IMR-90 (cell line): ENCODE measurements at places on chromosomes 5 and 9.

DNA sequence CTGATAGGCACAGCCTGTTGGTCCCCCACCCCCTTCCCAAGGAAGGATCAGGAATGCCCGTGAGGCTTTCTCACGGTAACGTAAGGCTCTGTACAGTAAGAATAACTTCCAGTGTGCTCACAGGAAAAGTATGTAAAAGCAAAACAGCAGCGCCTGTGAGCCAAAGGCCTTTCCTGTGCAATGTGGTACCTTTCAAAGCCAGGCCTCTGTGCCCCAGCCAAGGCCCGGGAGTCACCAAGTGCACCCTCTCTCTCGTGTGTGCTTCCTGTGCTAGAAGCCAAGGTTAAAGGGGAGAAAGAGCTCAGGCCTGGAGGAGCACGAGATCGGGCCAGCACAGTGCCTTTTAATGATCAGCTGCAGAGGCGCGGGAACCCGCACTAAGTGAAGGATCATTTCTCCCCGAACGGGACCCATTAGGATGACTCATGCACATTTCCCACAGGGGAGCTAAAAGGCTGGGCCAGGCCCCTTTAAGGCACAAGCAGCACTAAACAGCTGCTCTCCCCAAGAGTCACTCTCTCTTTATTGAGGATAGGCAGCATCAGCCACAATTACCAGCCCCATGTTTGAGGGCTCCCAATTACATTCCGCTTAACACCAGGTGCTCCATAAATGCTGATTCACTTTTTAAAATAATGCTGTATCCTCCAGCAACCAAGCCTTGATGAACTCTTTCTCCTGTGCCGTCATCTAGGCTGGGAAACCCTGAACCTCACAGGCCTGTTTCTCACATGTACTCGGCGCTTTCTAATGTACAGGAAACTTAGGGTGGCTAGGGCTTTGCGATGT, 42.8 kb downstream of the SHB start:
- peak; percentile 98 for DNase-seq

GRCh38 chr5:80757290-80757689, 102.5 kb upstream of the DHFR start:
- DNase-seq, result no peak

- DNase-seq, result peak; percentile 10
Observed at GRCh38 chr9:100206899-100207298, 107.9 kb downstream of the INVS start.

- DNase-seq, result no peak
Observed at GRCh38 chr5:146338774-146339714, at the start of gene POU4F3. Gene POU4F3 (plus strand): TSS chr5:146338839. CDS start chr5:146339113, 274 bp downstream.

DNA sequence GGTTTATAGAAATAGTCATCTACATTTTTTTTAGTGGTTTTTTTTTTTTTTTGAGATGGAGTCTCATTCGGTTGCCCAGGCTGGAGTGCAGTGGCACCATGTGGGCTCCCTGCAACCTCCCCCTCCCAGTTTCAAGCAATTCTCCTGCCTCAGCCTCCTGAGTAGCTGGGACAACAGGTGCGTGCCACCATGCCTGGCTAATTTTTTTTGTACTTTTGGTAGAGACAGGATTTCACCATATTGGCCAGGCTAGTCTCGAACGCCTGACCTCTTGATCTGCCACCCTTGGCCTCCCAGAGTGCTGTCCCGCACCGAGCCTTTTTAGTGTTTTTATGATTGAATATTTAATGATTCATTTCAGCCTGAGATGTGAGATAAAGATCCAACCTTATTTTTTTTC, 27.3 kb downstream of the ANKRD33B start:
- DNase-seq, result no peak

- no peak for DNase-seq
Observed at GRCh38 chr9:38638881-38639576, 18.6 kb upstream of the ANKRD18A start.

GRCh38 chr5:668283-668995, 24.7 kb downstream of the TPPP start:
- DNase-seq, result no peak

- peak; percentile 55 for DNase-seq
Observed at GRCh38 chr5:115895821-115896220, 54.1 kb downstream of the AP3S1 start.

GRCh38 chr9:7944572-7944971, 145.0 kb upstream of the DMAC1 start:
- no peak for DNase-seq

DNA sequence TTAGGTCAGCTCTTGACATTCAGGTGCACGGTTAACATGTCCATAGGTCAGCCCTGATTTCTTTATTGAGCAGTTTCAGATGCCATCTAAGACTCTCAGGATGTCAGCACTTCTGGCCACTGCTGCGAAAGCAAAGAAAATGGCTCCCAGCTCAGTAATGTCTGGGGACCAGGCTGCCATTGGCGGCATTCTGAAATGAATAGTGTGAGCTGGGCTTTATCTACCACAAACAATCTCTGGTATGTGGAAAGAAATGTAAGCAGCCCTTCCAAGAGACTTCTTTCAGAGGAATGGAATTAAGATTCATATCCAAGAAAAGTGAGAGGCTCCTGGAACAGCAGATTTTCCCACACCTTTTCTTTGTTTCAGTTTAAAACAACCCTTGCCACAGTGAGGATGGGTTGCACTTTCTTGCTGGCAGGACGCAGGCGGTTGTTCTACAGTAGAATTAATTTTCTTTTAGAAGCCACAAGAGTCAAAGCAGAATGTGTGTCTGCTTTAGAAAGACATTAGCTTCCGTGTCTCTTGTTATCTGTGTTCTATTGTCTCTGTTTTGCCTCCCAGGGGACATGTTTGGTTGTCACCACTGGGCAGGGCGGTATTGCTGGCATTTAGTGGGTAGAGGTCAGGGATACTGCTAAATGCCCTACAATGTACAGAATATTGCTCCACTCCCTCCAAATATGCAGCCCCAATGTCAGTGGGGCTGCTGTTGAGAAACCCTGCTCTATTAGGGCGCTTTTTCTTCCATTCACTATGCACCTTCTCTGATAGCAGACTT, 149.9 kb upstream of the ANKH start:
- peak; percentile 80 for DNase-seq

- no peak for DNase-seq
Observed at GRCh38 chr9:99173570-99174504, 47.9 kb downstream of the ALG2 start.

- no peak for DNase-seq
Observed at GRCh38 chr9:15069106-15069505, 158.9 kb upstream of the FREM1 start.

DNA sequence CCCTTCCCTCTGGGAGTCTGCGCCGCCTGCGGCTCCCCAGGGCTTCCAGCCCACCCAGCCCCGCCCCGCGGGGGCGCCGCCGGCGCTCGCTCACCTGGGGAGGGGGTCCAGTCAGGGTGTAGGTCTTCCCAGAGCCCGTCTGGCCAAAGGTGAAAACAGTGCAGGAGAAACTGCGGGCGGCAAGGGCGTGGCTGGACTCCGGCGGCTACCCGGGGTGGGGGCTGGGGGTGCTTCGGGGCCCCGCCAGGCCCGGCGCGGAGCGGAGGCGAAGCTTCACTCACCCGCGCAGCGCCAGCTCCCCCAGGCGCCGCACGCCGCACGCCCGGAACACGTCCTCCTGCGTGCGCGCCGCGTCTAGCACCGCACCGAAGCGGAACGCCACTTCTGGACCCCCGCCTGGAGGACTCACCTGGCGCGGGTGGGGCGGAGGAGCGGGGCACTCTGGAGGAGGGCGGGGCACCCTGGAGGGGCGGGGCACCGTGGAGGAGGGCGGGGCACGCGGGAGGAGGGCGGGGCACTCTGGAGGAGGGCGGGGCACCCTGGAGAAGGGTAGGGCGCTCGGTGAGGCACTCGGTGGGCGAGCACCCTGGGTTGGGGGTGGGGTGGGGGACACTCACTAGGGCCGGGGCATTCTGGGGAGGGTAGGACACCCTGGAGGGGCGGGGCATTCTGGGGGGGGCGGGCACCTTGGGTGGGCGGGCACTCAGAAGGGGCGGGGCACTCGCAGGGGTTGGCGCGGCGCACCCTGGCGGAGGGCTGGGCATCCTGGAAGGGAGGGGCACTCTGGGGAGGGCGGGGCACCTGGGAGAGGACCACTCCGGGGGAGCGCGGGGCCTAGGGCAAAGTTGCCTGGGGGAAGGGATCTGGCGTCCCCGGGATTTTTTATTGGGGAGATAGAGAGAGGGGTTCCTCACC, 814 bp downstream of the KIF12 start:
- DNase-seq, result no peak

DNA sequence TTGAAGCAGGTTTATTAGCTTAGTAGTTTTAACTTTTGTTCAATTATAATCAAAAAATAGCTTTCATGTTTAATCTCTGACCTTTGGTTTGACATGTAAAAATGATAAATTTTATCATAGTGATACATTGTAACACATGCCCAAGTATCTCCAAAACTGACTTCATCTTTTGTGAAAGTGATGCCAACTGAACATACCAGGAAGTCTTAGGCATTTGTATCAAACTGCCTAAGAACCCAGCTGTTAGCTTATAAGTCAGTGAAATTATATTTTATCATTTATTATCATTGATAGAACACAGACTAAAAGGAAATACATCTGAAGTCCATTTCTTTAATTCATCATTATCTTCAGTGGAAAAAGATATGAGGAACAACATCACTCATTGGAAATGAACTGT, 39.1 kb downstream of the NIPBL start:
- DNase-seq, result peak; percentile 35

GRCh38 chr9:127856729-127857116, 2.3 kb upstream of the ENG start:
- DNase-seq, result no peak

GRCh38 chr9:29826421-29826820, 2253.1 kb upstream of the C9orf72 start:
- DNase-seq, result no peak

DNA sequence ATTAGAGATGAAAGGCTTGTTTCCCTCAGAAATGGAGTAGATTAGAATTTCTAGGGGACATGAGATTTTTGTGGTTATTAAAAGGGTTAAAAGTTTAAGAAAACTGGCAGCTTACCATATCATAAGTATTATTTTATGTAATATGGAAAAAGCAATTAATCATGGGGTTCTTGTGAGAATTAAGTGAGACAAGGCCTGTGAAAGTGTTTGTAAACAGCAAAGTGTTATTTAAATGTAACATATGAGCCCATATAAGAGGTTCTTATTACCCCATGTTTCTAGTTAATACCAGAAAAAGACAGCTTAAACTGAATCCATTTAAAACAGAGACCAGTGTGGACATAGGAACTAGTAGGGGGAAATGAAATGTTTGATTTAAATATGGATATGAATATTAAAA, 241.1 kb upstream of the PIK3R1 start:
- DNase-seq, result no peak

DNA sequence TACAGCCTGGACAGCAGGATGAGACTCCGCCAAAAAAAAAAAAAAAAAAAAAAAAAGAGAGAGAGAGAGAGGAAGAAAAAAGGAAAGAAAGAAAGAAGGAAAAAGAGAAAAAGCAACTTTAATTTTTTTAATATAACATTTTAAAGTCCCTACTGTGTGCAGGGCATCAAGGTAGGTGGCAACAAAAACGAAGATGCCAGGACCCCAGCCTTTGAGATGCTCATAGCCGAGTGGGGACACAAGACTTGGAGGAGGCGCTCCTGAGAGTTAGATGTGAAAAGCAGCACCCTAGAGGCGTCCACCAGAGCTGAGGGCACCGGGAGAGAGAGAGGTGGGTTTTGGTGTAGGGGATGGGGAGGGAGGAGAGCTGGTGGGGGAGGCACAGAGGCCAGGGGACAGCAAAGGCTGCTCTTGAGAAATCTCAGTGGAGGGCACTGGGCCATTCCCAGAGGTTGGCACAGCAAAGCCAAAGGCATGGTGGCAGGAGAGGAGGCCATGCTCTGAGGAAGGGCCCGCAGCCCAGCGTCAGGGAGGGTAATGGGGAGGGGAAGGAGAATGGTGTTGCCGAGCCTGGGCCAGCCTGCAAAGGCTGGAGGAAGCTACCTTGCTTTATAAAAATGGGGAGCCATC, 135.6 kb downstream of the C9orf50 start:
- no peak for DNase-seq

GRCh38 chr5:56640763-56641406, 174.5 kb upstream of the MAP3K1 start:
- no peak for DNase-seq

DNA sequence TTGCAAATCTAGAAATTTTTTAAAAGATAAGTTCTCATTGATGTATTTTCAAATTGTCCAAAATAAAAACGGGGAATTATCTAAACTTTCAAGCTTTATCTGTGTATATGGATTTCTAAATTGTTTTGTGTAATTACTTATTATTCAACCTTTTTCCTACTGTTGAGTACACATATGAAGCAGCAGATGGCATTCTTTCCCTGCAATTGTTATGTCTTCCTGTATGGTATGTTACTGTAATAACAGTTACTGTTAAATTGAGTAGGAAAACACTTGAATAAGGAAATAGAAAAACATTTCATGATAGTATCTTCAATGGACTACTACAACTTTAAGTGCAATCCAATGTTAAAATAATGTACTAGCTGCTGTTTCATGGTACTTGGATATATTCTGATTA, 124.8 kb downstream of the RANBP17 start:
- peak; percentile 42 for DNase-seq

- peak; percentile 77 for DNase-seq
Observed at GRCh38 chr9:105168870-105169319, 75.6 kb upstream of the SLC44A1 start.

DNA sequence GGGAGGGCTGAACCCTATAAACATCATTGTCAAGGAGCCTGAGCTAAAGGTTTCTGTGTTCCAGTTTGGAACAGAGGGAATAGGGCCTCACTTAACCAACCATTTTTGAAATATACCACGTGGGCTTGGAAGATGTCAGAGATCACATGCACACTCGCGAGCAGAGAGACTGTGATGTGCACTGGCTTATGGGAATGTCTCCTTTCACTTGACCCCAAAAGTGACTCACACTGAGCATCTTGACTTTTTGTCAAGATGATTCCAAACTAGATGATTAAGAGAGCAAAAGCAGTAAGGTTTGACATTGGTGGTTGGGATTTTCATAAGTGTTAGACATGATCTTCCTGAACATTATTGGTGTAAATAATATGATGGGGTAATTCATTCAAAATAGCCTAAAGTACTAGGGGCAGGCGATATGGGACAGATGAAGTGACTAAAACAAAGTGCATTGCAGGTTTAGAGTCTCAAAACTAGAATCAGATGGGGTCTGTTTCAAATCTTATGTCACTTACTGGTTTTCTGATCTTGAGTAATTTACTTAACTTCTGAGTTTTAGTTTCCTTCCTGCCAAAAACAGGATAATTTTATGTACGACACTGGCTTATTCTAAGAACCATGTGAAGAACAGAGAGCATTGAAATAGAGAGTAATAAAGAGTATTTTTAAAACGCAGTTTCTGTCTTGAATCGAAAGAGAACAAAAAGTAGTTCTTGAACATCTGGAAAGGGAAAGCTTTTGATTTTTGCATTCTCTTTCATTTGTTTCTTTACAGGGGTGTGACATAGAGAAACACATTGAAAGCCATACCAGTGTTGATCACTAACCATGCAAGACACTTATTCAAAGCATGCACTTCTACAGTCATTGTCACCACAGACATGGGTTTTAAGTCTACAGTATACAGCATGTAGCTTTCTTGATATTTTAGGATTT, 383.0 kb downstream of the DIRAS2 start:
- DNase-seq, result no peak
